ENCODE measurements at places on chromosomes 13 and 19.
A peak's percentile ranks its signal among the peaks of the same experiment; 100 is the strongest.

DNA sequence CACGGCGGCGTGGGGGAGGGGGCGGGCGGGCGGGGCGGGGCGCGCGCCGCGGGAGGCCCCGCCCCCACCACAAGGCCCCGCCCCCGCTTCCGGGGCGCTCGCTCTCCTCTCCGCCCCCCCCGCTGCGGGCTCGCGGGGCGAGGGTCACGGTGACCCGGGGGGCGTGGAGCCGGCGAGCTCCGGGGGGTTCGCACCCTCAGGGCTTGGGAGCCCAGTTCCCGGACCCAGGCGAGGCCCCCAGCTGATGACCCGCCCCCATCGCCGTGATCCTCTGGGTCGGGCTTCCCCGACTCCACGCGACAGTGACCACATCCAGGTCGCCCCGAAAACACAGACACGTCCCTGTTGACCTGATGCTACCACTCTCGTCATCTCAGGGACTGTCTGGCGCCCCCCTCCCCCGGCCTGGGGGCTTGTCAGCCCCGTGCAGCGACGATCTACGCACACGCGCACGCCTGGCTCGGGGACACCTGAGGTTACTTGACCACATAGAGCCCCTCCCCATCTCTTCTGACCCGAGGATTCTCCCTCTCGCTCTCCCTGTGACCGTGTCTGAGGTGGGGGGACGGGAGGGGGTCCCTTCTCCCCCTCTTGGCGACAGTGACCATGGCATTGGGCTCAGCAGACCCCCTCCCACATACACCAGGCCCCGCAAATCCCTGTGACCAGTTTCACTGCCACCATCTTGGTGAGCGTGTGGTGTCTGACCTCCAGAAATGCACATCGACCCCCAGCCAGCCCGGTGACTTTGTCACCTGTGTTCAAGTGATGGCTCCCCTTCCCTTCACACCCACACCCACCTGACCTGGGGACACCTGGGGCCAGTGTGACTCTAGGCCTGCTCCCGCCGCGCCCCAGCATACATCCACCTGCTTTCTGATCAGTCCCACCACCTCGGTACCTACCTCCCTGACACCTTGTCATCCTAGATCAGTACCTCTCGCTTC is 670 bp downstream of the MAP2K7 start:
- peak; percentile 84 for DNase-seq

GRCh38 chr19:10830931-10831779 is 4.9 kb downstream of the TMED1 start:
- no peak for DNase-seq

- no peak for DNase-seq
These were observed 28.6 kb downstream of the MARK4 start for GRCh38 chr19:45279587-45280192.

DNA sequence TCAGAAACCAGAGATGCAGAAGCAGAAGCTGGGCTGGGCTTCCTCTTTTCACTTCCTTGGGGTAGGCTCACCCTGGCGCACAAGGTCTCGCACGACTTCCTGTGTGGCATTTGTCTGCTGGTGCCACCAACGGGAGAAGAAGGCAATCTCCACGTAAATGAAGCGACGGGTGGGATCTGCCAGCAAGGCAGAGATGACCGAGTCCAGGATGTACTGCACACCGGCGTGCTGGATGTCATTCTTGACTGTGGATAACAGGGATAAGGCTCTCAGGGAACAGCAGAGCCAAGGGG is 1.3 kb downstream of the MAN2B1 start:
- DNase-seq, result no peak

GRCh38 chr19:49231804-49232203 is 74.2 kb downstream of the TRPM4 start:
- no peak for DNase-seq

DNA sequence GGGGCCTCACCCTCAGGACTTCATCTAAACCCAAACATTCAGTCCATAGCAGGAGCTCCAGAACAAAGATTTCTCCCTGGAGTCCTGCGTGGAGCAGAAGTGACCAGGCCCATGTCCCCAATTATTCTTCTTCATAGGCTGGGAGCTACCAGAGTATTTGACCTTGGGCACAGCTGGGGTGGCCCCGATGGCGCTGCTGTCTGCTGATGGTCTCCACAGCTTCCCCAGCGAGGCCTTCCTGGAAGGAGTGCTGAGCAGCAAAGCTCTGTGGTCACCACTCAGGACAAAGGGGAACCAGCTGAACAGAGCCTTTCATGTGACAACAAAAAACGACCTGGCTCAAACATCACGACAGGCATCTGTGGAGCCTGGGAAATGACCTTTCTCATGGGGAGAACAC is 62.7 kb upstream of the ARGLU1 start:
- no peak for DNase-seq

DNA sequence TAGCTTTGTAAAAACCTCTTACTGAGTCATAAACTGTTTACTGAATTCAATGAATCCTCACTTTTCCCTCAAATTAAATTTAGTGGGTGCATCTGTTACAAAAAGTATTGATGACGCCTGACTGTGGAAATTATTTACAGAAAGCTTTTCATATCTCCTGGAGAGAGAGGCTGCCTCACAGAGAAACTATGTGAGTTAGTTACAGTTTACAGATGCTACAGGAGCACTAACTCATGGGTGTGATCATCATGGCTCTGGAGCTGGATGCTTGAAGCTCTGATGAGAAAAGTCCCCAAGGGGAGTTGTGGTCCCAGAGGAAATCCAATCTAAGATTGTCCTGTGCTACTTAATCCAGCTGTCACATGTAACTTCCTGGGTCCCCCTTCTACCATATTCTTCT is 590.8 kb downstream of the LMO7 start:
- DNase-seq, result no peak

DNA sequence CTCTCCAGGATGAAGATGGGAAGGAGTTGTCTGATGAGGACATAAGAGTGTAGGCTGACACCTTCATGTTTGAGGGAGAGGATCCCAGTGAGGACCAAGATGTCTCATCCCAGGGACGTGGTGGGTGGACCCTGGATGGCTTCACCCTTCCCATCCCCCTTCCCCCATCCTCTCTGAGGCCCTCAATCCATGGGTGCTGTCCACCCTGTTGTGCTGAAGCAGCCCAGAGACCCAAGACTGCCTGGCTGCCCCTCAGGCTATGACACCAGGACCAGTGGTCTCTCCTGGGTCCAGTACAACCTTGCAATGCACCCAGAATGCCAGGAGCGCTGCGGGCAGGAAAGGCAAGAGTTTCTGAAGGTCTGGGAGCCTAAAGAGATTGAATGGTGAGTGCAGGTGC is 3.4 kb upstream of the CYP4F12 start:
- no peak for DNase-seq
